ENCODE measurements at places on chromosomes 7 and 10.

DNA sequence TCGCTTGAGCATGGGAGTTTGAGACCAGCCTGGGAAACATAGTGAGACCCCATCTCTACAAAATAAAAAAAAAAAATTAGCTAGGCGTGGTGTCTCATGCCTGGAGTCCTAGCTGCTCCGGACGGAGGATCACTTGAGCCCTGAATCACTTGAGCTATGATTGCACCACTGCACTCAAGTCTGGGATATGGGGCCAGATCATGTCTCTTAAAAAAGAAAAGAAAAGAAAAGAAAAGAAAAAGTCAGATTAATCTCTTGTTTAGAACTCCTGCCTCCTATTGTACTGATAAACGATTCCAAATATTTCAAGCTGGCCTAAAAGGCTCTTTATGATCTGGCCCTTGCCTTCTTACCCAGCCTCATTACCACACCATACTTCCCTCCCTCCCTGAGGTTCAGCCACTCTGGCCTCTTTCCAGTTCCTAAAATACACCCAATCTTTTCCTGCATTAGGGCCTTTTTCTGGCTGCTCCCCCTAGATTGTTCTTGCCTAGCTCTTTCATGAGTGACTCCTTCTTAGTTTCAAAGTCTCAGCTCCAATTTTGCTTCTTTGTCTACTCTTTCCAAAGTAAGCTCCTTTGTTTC is 41.7 kb downstream of the VCL start:
- DNase-seq, result peak; percentile 61

DNA sequence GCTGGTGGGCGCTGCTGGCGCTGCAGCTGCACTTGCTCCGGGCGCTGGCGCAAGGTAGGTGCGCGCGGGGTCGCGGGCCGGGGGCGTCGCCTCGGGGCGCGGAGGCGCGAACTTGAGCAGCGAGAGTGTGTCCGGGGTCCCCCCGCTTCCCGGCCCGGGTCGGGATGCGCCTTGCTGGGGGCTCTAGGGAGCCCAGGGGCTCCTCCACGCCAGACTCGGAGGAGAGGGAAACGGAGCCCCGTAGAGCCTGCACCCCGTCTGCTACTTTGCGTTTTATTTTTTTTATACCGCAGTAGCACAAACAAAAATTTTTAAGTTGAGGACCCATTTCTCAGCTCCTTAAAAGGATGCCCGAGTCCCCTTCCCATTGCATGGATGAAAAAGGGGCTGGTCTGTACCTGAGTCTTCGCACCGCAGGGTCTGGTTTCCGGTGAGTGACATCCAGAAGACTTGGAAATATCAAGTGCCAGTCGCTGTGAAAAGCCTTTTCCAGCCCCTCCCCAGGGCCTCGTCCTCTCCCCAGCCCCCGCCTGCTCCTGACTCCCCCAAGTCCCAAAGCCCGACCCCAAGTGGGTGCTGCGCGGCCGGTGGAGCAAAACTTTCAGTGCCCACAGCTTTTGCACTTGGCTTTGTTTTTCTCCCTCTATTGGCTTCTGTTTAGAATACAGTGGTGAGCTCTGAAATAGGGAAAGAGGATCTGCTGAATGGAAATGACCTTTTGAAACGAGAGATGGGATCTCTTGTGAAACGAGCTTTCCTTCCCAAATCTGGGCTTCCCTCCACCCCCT is 973 bp downstream of the SDK1 start:
- peak; percentile 17 for DNase-seq

GRCh38 chr10:58853668-58854067 is 322.8 kb upstream of the PHYHIPL start:
- DNase-seq, result no peak

- DNase-seq, result peak; percentile 79
Observed at GRCh38 chr7:22488643-22489462, 11.1 kb downstream of the STEAP1B start.

DNA sequence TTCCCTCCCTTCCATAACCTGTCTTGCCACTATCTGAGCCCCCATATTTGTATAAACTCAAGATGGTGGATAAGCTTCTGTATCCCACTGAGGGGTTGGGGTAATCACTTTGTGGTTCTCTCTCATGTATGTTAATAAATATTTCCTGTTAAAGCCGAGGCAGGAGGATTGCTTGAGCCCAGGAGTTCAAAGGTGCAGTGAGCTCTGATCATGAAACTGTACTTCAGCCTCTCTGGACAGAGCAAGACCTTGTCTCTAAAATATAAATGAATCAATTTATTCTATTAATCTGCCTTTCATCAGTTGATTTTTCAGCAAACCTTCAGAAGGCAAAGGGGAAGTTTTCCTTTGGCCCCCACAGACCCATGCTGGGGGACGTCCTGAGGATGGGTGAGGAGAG is 1.8 kb upstream of the RARRES2 start:
- no peak for DNase-seq

DNA sequence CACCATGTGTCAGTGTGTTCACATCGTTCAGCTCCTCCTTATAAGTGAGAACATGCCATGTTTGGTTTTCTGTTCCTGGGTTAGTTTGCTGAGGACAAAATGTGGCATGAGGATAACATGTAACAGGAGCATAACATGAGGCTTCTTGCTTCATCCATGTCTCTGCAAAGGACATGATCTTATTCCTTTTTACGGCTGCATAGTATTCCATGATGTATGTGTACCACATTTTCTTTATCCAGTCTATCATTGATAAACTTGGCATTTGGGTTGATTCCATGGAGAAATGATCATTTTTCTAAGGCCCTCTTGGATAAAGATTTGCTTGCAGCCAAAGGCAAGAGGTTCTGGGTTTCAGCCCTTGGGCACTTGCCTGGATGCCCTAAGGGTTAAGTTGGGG is 128.5 kb upstream of the ZEB1 start:
- DNase-seq, result no peak

GRCh38 chr7:39383136-39383535 is 183.1 kb upstream of the YAE1 start:
- DNase-seq, result peak; percentile 62

DNA sequence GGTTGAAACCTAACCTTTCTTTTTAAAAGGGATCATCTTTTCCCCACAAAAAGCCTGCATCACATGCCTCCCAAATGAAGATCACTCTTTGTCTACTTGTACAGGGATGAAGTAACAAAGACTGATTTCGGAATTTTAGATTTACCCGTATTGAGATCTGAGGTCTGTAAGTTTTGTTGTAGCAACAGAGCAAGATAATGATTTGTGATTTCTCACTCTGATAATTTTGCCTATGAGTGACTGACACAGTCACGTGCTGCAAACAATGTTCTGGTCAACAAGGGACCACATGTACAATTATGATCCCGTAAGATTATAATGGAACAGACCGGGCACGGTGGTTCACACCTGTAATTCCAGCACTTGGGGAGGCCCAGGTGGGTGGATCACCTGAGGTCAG is 31.3 kb downstream of the ARL5B start:
- no peak for DNase-seq

DNA sequence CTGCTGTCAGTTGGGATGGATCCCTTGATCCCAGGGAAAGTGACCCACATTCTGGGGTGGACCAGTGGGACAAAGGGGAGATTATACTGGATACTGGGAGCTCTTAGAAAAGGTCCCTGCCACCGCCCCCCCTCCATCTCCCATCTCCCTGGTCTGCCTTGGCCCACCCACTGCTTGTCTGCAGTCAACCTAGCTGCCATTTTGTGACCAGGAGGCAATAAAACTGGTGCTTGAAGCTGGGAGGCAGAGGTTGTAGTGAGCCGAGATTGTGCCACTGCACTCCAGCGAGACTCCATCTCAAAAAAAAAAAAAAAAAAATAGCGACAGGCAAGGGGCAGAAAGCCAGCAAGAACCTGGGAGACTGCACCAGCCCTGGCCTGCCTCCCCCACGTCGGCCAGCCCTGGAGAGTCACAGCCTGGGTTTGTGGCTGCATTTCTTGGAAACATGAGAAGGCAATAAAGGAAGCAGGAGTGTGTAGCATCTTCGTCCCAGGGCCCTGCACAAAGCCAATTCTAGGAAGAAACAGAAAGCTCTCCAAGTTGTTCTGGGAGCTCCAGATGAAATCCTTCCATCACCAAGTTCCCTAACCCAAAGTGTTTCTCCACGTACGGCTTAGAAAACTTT is 4.7 kb upstream of the ARPC1B start:
- DNase-seq, result no peak

- DNase-seq, result no peak
Observed at GRCh38 chr10:79380946-79381721, 33.9 kb downstream of the PPIF start.

DNA sequence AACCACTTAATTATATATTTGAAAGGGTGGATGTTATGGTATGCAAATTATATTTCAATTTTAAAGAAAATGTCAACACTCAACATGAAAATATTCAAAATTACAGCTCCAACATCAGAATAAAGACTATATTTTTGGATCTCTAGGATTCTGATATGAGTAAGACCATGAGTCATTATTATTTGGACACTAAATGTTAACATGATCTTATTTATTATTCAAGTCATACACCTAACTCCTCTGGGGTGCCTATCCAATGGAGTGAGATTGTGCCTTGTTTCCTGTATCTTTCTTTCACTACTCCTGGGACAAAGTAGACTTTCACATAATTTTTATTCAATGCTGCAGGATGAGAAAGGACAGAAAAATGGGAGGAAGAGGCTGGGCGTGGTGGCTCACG is 135.2 kb upstream of the PRSS1 start:
- DNase-seq, result no peak
